ENCODE measurements at places on chromosomes 4 and X. TPM values are rescaled to one million over a fixed set of nuclear protein-coding genes. Genes with fewer than 3 reads are reported as not detected.

PDCL2 gene
- not detected for total RNA-seq

RFC1 gene
- total RNA-seq: 44.6 TPM

- DNase-seq: no peak
Measured at GRCh38 chr4:14178421-14178820, 550.9 kb upstream of the BOD1L1 start.

GUCY1A1 gene
- total RNA-seq: 11.5 TPM

- DNase-seq: no peak
Measured at GRCh38 chr4:2399216-2399615, 19.2 kb downstream of the ZFYVE28 start.

GRCh38 chr4:13546941-13547484, 2.7 kb upstream of the NKX3-2 start:
- DNase-seq: no peak

DNA sequence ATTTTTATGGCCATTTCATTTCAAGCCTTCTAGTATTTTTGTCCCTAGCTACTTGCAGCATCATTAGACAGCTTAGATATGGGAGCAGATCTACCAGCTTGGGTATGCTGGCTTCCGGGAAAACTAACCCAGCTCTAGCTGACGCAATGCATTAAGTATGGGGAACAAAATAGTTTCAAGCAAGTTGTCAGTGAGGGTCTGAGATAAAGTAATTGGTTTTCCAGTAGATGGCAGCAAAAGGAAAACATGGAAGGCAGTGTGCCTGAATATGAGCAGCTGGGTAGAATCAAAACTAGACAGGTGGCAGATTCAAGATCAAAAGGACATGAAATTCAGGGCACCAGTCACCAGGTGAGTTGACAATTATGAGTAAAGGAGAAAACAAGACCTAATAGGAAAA, 340.9 kb upstream of the CTSO start:
- DNase-seq: no peak

DNA sequence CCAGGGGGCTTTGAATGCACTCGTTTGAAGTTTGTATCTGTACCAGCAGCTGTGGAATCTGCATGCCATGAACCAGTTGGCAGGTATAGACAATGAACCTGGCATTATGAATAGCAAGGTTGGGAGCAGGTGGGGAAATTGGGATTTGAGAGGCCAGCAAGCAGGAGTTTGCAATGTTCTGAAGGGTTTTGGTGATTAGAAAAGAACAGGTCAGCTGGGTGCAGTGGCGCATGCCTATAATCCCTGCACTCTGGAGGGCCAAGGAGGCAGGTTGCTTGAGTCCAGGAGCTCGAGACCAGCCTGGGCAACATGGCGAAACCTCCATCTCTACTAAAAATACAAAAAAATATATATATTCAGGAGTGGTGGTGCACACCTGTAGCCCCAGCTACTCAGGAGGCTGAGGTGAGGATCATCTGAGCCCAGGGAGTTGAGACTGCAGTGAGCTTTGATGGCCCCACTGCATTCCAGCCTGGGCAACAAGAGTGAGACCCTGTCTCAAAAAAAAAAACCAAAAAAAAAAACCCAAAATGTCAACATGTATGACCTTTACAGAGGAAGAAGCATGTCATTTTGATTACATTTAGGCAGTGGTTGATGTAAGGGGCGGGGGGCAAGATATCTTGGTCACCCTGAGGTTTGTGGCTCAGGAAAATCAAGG, 63.9 kb downstream of the TSC22D3 start:
- DNase-seq: no peak

PDZD11 gene
- total RNA-seq: 46.9 TPM

GRCh38 chr4:48739560-48740019, 40.5 kb downstream of the FRYL start:
- DNase-seq: no peak

DNA sequence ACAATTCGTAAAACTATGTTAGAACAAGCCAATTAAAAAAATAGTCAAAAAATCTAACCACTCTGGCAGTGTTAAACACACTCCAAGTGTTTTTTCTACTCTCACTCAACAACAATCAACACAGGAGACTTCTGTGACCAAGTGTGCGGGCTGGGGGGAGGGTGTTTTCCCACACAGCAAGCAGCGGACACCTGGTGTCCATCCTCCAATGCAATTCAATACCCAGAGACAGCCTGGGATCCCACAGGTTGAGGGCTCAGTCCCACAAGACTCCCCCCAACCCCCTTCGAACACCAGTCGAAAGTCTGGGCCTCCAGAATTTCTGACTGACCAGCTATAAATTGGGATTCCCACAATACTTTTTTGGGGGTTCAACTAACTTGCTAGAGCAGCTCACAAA, 8.3 kb upstream of the PIM2 start:
- DNase-seq: no peak

GRCh38 chr4:40043786-40044185, 12.9 kb upstream of the N4BP2 start:
- no peak for DNase-seq

- no peak for DNase-seq
Measured at GRCh38 chr4:73272816-73273215, 14.2 kb upstream of the ANKRD17 start.

SPIN2B gene
- 17.7 TPM for total RNA-seq

ATOH1 gene
- not detected for total RNA-seq

SLITRK2 gene
- not detected for total RNA-seq

GRCh38 chrX:109830704-109831206, 97.7 kb upstream of the ACSL4 start:
- DNase-seq: no peak

- no peak for DNase-seq
Measured at GRCh38 chr4:154625971-154626370, 13.5 kb upstream of the FGG start.

DNA sequence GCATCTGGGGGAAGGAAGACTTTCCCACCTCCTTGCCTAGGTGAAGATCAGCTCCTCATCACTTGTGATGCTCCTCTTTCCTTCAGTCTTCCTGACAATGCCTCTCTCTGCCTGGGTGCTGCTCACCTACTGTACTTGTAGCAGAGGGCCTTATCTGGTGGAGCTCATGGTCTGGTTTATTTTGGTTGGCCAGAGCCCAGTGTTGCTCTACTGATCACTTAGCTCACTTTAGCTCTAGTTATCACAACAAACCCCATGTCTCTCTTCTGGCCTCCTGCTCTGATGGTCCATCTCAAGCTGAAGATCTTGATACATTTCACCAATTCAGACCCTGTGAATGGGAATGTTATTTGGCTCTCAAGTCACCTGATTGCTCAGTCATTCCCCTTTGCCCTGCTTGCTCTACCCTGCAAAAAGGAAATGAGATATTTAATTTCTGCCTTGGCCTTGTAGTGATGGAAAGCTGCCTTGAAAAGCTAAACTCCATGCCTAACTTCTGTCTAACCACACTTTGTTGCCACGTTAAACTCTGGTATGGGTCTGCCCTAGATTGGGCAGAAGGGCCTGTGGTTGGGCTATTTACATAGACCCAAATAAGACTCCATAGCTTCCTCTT, 30.3 kb upstream of the ADH1C start:
- DNase-seq: no peak

ZMAT1 gene
- total RNA-seq: 4.9 TPM

DNA sequence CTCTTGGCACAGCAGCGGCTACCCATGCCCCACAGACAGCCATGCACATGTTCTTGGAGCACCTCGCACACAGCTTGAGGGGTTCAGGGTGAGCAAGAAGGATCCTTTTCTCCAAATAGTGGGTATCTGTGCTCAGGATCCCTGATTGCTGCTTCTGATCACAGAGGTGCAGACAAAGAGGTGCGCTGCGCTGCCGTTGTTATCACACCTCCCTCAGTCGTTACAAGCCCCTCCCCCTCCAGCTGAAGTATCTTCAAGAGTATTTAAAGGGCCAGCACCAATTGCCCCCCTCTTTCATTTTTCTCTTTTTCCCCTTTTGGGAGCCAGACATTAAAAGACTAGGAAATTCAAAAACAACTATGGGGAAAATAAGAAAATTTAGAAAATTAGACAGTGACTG, 44.3 kb downstream of the NELFA start:
- DNase-seq: no peak

DNA sequence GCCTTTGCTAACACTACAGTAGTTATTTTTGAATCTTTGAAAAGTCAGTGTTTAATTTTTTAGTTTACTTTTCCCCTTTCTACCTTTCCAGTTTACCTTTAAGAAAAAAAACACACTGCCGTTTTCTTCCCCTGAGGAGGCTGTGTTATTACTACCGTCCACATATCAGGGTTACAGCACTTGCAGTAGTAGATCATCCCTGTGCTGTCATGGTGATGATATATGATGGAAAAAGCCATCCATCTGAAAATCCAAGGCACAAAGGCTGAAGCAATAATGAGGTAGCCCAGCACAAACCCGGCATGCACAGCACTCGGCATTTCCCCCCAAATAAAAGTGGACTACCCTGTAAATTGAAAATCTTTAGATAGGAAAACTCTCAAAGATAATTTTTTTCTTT, 258.7 kb downstream of the CXXC4 start:
- DNase-seq: no peak

GRIA3 gene
- not detected for total RNA-seq

CCKAR gene
- total RNA-seq: not detected

PCYT1B gene
- total RNA-seq: 1.0 TPM
